ENCODE measurements at places on chromosomes 12 and 14.

DNA sequence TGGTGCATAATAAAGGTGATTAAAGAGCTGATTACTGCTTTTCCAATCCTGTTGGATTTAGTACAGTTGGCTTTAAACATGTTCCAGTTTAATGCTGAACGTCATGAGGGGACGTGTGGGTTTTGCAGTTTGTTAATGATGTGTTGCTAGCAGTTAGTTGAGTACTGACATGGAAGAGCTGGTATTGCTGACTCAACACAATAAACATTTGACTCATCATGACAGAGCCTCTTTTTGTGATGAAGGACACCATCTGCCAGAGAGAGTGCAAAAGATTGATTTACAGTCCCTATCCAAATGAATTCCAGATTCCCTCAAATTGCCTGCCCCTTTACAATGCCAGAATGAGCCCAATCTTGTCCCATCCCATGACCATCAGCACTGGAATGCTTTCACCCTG is 346.2 kb upstream of the PRICKLE1 start:
- no peak for DNase-seq

GRCh38 chr12:42828836-42829235 is 239.3 kb upstream of the PRICKLE1 start:
- no peak for DNase-seq

- DNase-seq = no peak
Measured at GRCh38 chr12:68342966-68343365, 10.8 kb upstream of the MDM1 start.

DNA sequence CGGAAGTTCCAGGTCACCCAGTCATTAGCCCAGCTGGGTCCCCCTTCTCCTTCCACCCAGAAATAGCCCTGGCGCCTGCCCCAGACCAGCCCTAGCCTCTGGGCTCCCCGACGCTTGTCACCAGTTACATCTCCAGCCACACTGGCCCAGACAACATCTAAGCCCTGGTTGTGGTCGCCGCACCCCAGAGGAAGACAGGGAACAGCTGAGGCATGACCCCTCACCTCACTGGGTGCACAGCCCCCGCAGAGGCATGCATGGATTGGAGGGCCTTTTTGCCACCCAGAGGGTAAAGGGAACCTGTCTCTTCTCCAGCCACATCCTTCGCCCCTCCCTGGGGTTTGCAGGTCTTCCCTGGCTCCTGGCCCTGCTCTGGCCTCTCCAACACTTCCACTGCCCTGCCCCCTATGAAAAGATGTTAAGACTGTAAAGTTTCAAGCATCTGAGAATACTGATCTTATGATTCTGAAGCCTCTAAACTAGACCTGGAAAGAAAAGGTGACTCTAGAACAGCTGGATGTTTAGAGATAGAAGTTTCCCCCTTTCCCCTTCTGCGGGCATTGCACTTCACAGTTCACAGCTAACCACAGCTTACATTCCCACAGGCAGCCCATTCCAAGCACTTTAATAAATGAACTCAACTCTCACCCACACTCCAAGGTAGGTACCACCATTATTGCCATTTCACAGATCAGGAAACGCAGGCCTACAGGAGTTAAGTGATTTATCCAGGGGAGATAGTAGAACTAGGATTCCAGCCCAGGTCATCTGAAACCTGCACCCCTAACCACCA is 14.7 kb downstream of the TMEM119 start:
- DNase-seq = no peak

- DNase-seq = no peak
Measured at GRCh38 chr12:70048521-70049250, 194.5 kb upstream of the CNOT2 start.

GRCh38 chr14:97416550-97416949 is 619.4 kb downstream of the VRK1 start:
- no peak for DNase-seq

DNA sequence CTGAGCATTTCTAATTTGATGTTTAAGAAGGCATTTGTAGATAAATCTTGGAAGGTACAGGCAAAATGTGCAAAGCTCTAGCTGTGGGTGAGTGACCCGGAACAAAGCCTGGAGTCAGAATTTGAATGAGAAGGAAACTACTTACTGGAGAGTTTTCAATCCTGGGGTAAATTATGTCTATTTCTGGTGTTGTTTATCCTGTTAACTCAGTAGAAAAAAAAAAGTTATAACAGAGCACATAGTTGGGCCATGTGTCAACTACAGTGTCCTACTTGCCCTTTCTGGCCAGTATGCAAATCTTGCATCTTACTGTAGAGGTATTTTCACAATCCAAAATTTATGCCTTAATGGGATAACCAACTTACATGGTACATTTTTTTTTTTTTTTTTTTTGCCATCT is 182.3 kb downstream of the SYNE2 start:
- no peak for DNase-seq

GRCh38 chr12:75444429-75445136 is 36.0 kb upstream of the GLIPR1 start:
- no peak for DNase-seq

GRCh38 chr12:92362785-92363184 is 217.1 kb upstream of the BTG1 start:
- DNase-seq = no peak

- no peak for DNase-seq
Measured at GRCh38 chr14:53062856-53063255, 90.3 kb downstream of the DDHD1 start.

DNA sequence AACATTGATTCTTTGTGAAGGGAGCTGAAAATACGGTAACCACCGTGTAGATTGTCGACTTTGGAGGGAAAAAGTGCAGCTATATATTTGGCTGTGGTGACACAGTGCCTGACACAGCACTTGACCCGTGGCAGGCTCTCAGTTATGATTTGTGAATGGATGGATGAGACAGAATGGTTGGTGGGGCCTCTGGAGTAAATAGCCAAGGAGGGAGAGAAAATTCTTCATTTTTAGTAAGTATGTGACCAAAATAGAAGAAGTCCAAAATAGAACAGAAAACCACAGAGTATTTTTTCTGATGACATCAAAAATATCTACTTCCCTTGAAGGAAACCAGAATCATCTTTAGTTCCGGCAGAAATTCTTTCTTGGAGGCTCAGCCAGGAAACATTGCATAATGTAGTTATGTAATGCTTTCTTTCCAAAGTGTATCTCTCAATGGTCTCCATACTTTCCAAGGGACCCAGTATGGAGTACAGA is 82.0 kb upstream of the WSCD2 start:
- DNase-seq = no peak

GRCh38 chr14:104592785-104593184 is 11.8 kb downstream of the TMEM179 start:
- no peak for DNase-seq

GRCh38 chr12:6465467-6466183 is 4.9 kb downstream of the VAMP1 start:
- peak; percentile 66 for DNase-seq

GRCh38 chr12:47882781-47883546 is 21.8 kb downstream of the VDR start:
- no peak for DNase-seq

GRCh38 chr12:123937707-123938591 is 34.7 kb downstream of the CCDC92 start:
- no peak for DNase-seq
